ENCODE measurements at places on chromosomes 6 and 20. TPM values are rescaled to one million over a fixed set of nuclear protein-coding genes. Genes with fewer than 3 reads are reported as not detected.

The MCHR2 gene
- not detected for total RNA-seq

The PNPLA1 gene
- not detected for total RNA-seq

The SPINT3 gene
- not detected for total RNA-seq

The F13A1 gene
- 92.8 TPM for total RNA-seq

The TREML2 gene
- 0.66 TPM for total RNA-seq

The NTSR1 gene
- total RNA-seq, result 0.42 TPM

The CD93 gene
- total RNA-seq, result 80.4 TPM

The PKHD1 gene
- total RNA-seq, result not detected

The MAN1A1 gene
- 90.9 TPM for total RNA-seq

The POLR1H gene
- 15.3 TPM for total RNA-seq

The TBCC gene
- 39.3 TPM for total RNA-seq

The LY6G5C gene
- not detected for total RNA-seq

The LY6G6C gene
- total RNA-seq, result not detected

The TRIM31 gene
- total RNA-seq, result not detected

The EYS gene
- total RNA-seq, result not detected

The CLPSL2 gene
- total RNA-seq, result not detected

The PSORS1C2 gene
- total RNA-seq, result not detected

The TRIM26 gene
- 33.6 TPM for total RNA-seq

The PTP4A1 gene
- 26.9 TPM for total RNA-seq

The NNAT gene
- 14.1 TPM for total RNA-seq

The PDE10A gene
- total RNA-seq, result 3.3 TPM

Measured in esophagus muscularis mucosa (tissue), 4 donors.